ENCODE measurements at places on chromosomes 1 and 21.
A peak's percentile ranks its signal among the peaks of the same experiment; 100 is the strongest.

- DNase-seq, result peak; percentile 59
These were observed 792 bp downstream of the SNX7 start for GRCh38 chr1:98662356-98662670.

DNA sequence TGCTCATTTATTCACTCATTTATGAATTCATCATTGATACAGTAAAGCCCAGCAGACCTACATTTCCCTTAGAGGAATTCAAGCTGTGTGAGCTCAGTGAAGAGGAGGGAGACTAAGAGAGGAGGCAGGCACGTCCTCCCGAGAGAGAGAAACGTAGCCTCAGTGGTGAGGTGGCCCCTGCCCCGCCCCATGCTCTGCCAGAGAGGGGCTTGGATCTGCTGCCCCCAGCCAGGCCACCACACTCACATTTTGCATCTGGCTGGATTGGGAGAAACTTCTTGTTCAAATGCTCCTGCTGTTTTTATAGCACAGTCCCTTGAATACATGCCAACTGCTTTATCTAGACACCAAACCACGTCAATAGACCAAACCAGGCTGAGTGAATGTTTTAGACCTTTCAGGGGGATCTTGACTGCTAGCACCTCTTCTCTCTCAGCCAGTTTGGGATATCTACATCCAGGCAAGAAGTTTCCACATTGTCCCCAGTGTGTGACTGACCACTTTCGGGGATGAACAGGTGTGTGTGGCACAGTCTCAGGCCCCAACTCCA lies 67.7 kb upstream of the AJAP1 start:
- no peak for DNase-seq

DNA sequence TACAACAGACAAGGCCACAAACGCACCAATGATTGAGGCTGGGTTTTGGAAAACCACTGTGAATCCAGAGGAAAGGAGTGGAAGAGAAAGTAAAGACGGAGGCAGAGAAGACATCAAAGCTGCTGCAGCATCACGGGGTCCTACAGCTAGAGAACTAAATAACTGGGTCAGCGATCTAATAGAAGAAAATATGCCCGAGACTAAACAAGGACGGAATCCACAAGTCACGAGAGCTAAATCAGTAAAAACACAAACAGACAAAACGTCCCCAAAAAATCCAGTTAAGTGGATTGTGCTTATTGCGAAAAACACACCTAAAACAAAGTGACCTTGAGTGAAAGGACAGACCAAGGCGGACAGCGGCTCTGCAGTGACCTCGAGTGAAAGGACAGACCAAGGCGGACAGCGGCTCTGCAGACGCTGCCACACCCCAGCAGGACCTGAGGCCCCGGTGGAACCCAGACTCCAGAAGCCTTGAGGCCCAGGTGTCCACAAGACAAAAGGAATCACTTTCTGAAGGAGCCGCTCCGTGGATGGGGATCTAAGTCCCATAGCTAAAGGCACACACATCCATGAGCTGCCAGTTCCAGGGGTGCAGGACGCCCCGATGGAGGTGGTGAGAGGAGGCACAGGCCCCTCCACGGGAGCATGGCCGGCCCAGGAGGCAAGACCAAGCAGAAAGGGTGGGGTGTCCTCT lies 6.0 kb downstream of the FTCD start:
- DNase-seq, result no peak

GRCh38 chr1:111653709-111654108 lies 34.1 kb downstream of the RAP1A start:
- DNase-seq, result no peak

DNA sequence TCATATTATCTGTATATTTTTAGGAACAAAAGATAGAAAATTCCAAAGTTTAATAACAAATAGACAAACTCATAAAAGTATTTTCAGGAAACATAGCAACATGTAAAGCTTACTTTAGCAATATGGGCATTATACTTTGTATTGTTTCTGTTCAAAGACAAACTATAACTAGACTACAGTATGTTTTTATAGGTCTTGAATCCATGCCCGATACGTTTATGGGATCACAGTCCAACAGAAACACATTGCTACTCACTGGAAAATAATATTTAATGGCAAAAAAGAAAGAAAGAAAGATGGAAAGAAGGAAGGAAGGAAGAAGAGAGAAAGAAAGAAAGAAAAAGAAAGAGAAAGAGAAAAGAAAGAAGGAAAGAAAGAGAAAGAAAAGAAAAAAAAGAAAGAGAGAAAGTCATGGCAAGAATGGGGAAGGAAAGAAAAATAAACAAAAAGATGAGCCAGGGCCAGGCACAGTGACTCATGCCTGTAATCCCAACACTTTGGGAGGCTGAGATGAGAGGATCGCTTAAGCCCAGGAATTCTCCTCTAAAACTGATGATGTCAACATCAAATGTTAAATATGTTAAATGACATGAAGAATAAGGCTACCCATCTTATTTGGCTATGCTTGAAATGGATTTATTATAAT lies 32.7 kb downstream of the TM2D1 start:
- DNase-seq, result no peak

DNA sequence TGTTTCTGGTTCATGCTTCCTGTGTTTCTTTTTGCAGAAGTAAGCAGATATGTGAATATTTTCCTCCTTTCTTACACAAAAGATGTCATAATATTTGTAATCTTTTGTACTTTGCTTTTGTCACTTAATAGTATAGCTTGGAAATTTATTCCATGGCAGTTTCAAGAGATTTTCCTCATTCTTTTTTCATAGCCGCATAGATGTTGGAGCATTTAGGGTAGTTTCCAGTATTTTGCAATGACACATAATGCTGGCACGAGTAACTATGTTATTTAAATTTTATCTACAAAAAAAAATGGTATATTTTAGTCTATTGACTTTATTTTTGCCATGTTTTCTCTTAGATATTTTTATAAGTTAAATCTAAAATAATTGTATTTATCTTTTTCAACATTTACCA lies 40.7 kb downstream of the AGO3 start:
- no peak for DNase-seq

- DNase-seq, result no peak
These were observed 142.8 kb upstream of the COA6 start for GRCh38 chr1:234230414-234230862.

DNA sequence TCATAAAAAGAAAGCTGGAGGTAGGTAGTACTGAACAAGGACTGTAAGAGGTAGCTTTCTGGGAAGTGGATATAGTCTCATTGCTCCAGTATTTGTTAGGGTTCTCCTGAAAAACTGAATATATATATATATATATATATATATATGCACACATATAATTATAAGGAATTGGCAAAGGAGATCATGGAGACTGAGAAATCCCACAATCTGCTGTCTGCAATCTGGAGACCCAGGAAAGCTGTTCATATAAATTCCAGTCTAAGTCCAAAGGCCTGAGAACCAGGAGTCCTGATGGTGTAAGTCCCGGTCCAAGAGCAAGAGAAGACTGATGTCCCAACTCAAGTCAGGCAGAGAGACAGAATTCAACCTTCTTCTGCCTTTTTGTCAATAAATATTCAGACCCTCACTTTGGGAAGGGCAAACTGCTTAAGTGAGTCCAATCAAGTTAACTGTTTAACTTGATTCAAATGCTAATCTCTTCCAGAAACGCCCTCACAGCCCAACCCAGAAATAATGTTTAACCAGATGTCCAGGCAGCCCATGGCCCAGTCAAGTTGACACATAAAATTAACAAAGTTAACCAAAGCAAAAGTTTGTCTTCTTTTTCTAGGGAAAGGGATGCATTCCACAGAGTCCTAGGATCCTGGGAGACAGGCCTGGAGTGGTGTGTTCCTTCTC lies 225.3 kb upstream of the KAZN start:
- no peak for DNase-seq

DNA sequence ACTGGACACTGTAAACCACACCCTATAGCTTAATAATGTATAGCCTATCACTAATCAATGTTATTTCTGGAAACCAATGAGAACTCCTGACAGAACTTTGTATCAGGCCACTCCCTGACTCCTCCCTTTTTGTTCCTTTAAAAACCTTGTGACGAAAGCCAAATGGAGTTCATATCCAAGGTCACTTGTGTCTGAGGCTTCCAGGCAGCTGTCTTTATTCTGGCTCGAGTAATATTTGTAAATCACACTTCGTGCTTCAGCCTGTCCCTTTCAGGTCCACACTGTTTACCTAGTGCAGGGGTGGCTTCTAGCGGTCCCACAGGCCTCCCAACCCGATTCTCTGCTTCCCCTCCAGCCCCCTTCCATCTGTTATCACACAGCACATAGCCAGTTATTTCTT lies 16.2 kb upstream of the CAPN9 start:
- DNase-seq, result no peak

DNA sequence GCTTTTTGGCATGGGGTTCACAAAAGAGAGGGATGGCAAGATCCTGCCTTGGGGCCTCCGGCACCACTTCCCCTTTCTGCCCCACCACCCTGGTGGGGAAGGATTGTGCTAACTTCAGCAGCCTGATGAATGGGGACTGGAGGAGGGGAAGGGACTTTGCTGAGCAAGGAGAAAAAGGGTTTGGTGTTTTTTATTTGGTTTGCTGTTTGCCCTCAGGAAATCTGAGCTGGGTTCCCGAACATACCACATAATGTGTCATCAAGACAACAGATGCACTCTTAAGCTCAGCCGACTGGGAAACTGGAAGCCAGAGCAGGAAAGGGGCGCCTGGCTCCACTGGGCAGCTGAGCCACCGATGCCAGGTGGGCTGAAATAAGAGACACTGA lies 19.8 kb downstream of the OLFML2B start:
- peak; percentile 29 for DNase-seq

GRCh38 chr1:188194916-188195315 lies 1366.2 kb downstream of the PLA2G4A start:
- DNase-seq, result no peak

GRCh38 chr1:238558156-238558555 lies 667.4 kb upstream of the ZP4 start:
- no peak for DNase-seq

GRCh38 chr1:198121056-198121826 lies 35.6 kb upstream of the NEK7 start:
- DNase-seq, result no peak

DNA sequence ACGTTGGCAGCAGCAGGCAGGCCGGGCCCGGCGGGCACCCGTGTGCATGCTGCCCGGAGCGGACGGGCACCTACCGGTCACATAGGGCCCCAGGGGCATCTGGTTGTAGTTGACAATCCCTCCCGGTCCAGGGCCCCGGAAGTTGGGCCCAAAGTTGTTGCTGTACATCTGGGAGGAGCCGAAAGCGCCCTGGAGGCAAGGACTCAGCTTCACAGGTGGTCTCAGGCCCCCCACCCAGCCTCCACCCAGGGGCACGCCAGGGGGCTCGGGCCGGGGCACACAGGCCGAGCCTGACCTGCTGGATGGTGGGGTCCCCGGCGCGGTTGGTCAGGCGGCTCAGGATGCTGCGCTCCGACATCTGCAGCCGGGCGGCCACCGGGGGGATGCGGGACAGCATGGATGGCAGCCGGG lies 60.6 kb downstream of the KCNAB2 start:
- no peak for DNase-seq

DNA sequence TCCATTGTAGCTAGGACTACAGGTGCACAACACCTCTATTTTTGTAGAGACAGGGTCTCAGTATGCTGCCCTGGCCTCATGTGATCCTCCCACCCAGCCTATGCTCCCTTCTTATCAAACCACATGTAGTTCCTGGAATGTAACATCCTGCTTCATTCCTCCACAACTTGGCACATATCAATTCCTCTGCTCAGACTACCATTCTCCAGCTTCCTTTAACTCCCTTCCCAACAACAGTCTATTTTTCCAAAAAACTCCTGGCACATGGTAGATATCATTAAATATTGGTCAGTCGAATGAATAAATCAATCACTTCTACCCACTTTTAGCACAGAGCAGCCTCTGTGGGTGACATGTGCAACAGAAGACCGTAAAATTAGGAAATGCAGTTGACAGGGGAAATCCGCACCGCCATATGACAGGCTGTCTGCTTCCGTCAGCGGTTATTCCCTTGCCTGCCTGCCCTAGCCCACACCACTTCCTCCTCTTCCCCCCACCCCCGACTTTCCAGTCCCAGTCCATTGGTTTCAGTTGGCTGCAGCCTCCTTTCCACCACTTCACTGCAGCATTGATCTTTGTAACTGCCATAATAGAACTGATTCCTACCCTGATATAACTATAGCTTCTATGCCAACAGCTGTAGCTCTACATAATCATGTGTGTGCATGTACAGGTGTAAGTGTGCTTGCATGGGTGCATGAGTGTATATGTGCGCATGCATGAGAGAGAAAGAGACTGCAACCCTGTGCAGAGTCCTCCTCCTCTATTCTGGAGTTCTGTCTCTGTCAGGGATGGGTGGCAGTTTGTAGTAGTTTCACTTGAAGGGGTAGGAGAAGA lies 6.8 kb upstream of the AKR1A1 start:
- DNase-seq, result peak; percentile 24

DNA sequence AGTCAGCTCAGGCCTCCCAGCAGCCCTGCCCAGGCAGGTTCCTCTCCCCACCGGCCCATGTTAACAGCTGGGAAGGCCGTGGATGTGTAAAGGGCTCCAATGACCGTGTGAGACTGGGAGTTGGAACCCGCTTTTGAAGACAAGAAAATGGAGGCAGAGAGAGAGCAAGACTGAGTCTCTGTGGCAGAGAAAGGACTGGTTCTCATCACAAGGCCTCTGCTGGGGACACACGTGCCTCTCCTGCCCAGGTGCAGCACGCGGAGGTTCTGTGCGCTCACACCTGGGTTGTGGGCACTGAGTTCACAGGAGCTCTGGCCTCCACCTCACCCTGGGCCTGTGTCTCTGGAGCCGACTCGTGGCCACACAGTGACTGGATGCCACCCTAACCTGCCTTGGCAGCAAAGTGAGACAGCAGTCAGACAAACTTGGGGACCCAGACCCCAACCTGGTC lies 27.0 kb downstream of the RUNX3 start:
- no peak for DNase-seq

GRCh38 chr1:26449868-26450267 lies 17.7 kb downstream of the DHDDS start:
- no peak for DNase-seq

DNA sequence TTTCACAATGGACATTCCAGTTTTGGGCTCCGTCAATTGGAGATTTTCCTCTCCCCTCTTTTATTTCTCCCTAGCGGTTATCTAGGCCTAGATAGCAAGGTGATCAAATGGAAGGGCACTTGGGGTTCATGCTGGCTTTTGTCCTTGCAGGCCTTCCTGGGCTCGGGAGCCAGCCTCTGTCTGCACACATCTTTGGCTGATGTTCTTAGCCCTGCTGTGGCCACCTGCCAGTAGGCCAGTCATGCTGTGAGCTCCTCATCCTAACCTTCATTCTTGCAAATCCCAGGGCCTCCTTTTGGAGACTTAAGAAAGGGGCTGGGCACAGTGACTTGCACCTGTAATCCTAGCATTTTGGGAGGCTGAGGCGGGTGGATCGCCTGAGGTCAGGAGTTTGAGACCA lies 13.5 kb downstream of the TIE1 start:
- no peak for DNase-seq

Data from midbrain (tissue), 1 donor.